Left ventricle myocardium superior (tissue), 1 donor: ENCODE measurements at places on chromosomes 2 and 18. TPM values are rescaled to one million over a fixed set of nuclear protein-coding genes. Genes with fewer than 3 reads are reported as not detected.

TYW5 gene
- 2.5 TPM for total RNA-seq

EGR4 gene
- total RNA-seq = not detected

LONRF2 gene
- total RNA-seq = 17.5 TPM

TEX44 gene
- not detected for total RNA-seq

CRYGC gene
- total RNA-seq = not detected
